ENCODE measurements at places on chromosomes 1 and 21.

DNA sequence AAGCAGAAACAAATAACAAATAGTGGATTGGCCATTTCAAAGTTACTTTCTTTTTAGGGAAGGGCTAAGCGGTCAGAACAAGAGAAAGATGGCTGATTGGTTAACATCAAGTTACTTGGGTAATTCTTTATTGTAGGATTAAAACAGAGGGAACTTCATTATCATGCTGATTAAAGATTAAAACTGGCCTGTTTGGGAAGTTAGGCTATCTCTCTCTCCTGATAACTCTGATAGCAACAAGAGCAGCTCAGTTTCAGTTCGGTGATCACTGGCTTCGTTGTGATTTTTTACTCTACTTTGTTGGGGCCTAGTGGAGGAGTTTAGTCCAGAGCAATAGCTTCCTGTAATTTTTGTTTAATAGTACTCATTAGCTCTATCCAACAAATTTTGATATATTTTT is 20.5 kb upstream of the COP1 start:
- DNase-seq = no peak

DNA sequence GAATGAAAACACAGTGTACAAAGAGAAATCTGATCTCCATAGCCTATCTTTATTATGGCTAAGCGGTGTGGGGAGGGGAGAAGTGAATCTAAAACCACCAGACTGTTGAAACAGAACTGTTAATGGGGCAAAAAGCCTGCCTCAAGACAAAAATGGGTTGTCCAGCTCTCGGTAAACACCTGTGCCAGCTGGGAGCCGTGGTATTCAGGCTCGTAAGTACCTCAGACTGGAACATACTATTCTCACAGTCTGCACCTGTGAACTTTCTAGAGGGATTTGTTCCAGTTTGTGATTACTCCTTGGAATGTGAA is 42.7 kb upstream of the ATP1A1 start:
- DNase-seq = no peak

DNA sequence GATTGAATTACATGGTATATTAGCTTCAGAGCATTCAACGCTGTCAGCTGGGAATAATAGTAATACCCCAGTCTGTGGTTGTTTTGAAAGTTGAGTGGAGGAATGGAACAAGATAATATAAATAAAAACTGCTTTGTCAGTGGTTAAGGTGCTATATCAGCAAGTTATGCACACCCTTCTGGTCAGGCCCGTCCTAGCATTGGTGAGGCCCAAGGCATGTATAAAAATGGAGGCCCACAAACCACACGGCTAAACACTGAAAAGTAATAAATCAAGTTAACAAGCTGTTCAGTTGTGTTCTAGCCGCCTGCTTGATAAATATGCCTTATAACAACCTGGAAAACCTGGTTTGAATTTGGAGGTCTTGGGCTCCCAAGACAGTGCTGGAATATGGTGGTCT is 77.4 kb downstream of the PSMG1 start:
- DNase-seq = no peak

DNA sequence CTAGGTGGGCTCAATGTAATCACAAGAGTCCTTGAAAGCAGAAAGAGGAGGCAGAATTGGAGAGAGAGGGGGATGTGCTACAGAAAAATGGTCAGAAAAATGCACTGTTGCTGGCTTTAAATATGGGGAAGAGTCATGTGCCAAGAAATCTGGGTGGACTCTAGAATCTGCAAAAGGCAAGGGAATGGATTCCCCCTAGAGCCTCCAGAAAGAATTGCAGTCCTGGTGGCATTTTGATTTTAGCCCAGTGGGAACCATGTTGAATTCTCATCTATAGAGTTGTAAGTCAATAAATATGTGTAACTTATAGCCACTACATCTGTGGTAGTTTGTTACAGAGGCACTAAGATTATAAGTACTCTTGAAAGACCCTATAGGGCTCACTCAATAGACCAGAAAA is 210.3 kb downstream of the ASTN1 start:
- DNase-seq = no peak

GRCh38 chr1:241847796-241848685 is at the start of gene EXO1:
Gene EXO1 (plus strand): TSS chr1:241848204. CDS start chr1:241850426, 2,222 bp downstream.
- peak; percentile 84 for DNase-seq

- DNase-seq = peak; percentile 50
Measured at GRCh38 chr1:26959722-26960624, at the start of gene KDF1. Gene KDF1 (minus strand): TSS chr1:26960468. CDS start chr1:26952380, 8,088 bp downstream.

DNA sequence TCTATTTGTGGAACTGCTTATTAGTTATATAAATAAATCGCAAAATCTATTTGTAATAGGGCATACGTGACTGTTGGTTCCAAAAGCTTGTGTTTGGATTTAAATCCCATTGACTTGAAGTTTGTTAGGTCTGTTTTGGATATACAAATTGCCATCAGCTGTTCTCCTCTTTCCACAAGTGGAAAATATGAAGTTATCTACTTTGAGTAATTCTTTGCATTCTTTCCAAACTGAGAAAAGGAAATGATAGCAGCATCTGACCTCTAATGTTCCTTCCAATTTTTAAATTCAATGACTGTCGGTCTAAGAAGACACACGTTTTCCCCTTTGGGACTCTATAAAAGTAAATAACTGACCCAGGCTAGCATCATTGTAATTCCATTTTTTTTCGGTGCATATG is 165.7 kb upstream of the SGIP1 start:
- no peak for DNase-seq

GRCh38 chr21:35611708-35612132 is 448.6 kb downstream of the SETD4 start:
- no peak for DNase-seq

- DNase-seq = no peak
Measured at GRCh38 chr1:103107741-103108375, 464 bp downstream of the COL11A1 start.

DNA sequence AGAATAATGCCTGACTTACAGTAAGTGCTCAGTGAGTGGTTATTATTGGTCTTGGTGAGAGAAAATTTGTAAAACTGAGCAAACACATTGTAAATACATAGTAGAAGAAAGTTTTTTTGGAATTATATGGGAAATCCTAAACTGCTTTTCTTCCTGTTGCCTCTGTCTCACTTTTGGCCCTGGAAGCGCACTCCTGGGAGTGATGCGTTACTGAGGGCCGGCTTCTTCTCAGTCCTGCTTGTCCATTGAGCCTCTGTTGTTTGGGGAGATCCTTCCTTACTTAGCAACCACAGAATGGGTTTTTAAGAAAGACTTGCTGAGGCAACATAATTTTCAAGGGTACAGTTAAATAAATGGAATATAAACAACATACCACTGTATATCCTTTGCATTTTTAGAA is 166.0 kb downstream of the EDEM3 start:
- DNase-seq = no peak

GRCh38 chr1:236039740-236040685 is 24.9 kb downstream of the NID1 start:
- peak; percentile 80 for DNase-seq

DNA sequence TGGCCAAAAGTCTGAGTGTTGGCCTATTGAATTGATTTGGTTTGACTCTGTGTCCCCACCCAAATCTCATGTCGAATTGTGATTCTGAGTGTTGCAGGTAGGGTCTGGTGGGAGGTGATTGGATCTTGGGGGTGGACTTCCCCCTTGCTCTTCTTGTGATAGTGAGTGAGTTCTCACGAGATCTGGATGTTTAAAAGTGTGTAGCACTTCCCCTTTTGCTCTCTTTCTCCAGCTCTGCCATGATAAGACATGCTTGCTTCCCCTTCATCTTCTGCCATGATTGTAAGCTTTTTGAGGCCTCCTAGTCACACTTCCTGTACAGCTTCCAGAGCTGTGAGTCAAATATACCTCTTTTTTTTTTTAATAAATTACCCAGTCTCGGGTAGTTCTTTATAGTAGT is 297.1 kb upstream of the ZRANB2 start:
- no peak for DNase-seq

GRCh38 chr1:37691497-37692077 is 729 bp upstream of the CDCA8 start:
- no peak for DNase-seq

- DNase-seq = no peak
Measured at GRCh38 chr21:39348040-39348354, 891 bp downstream of the HMGN1 start.

- DNase-seq = no peak
Measured at GRCh38 chr1:38476850-38477178, 382.8 kb downstream of the RRAGC start.

- DNase-seq = no peak
Measured at GRCh38 chr1:27644369-27645070, 9.5 kb upstream of the FGR start.

DNA sequence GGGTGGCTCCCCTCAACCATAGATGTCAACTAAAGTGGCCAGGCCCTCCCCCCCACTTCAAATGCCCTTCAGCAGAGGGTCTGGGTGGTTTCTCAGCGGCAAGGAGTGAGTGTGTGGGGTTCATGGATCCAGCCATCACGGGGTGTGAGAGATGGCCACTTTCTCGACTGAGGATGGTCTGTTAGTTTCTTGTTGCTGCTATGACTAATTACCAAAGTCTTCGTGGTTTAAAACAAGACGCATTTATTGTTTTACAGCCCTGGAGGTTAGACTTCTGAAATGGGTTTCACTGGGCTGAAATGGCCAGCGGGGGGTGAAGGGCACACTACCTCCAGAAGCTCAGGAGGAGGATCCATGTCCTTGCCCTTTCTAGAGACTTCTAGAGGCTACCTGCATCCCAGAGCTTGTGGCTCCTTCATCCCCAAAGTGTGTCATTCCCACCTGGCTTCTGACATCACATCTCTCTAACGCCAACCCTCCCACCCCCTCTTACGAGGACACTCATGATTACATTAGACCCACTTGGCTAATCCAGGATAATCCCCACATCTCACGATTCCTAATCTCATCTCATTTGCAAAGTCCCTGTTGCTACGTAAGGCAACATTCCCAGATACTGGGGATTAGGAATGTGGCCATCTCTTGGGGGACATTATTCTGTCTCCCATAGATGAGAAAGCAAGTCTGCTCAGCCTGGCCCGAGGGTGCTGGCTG is 53.0 kb downstream of the EPHB2 start:
- DNase-seq = no peak

- no peak for DNase-seq
Measured at GRCh38 chr1:64900916-64901315, 65.4 kb downstream of the JAK1 start.

GRCh38 chr1:238242181-238242580 is 351.5 kb upstream of the ZP4 start:
- DNase-seq = no peak

GRCh38 chr1:68206848-68207689 is 25.3 kb downstream of the WLS start:
- no peak for DNase-seq

- no peak for DNase-seq
Measured at GRCh38 chr1:221723848-221724236, 18.0 kb downstream of the DUSP10 start.

DNA sequence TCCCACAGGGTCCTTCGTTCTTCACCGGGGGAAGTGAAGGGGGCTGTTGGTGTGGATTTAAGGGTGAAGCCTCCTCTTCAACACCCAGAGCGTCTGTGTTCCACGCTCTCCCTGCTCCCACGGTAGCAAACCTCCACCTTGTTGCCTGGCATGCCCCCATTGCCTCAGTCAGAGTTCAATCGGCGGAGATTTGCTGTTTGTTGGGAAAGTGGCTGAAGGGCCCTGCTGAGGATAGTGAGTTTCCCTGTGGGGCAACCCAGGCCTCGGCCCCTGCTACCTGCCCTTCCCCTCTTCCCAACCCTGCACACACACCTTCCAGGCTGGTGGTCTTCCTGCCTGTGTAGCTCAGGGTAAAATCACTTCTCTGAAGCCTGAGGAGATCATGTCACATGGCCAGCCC is 60.5 kb downstream of the TOR1AIP2 start:
- DNase-seq = no peak

- no peak for DNase-seq
Measured at GRCh38 chr1:98923667-98924066, 81.0 kb downstream of the PLPPR5 start.

- no peak for DNase-seq
Measured at GRCh38 chr1:215661033-215661432, 93.9 kb downstream of the KCTD3 start.

DNA sequence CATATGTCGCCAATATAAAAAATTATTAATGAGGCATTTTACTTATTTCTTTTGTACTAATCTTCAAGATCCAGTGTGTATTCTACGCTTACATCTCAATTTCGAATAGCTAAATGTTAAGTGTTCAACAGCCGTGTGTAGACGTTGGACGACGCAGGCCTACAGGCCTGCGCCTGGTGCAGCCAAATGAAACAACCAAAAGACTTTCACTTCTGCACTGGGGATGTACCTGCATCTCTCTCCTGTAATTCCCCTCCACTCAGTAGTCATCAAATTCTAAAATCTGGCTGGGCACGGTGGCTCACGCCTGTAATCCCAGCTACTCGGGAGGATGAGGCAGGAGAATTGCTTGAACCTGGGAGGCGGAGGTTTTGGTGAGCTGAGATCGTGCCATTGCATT is 76.8 kb upstream of the HNRNPU start:
- no peak for DNase-seq

- DNase-seq = no peak
Measured at GRCh38 chr1:101187297-101187696, 49.5 kb upstream of the S1PR1 start.

DNA sequence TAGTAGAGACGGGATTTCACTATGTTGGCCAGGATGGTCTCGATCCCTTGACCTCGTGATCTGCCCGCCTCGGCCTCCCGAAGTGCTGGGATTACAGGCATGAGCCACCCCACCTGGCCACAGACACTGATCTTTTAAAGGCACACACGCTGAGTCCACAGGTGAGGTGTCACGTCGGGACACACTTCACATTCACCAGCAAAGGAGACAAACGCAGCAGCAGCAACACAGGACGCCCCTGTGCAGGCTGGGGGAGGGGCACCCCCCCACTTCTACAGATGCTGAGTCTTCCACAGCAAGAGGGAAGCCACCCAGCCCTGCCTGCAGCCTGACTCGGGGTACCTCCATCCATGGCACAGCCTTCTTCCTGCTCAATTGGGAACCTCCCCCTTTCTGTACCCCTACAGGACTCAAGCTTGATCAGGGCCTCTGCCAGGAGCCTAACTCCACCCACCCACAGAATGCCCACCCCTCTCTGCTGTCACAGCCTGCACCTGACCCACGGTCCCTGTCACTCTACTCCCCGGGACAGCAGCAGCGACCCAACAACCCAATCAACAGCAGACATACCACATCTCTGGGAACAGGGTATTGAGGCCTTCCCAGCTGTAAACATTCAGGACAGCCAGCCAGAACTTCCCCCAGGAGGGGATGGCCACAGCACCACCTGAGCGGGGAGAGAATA is 9.5 kb downstream of the LSS start:
- DNase-seq = no peak

DNA sequence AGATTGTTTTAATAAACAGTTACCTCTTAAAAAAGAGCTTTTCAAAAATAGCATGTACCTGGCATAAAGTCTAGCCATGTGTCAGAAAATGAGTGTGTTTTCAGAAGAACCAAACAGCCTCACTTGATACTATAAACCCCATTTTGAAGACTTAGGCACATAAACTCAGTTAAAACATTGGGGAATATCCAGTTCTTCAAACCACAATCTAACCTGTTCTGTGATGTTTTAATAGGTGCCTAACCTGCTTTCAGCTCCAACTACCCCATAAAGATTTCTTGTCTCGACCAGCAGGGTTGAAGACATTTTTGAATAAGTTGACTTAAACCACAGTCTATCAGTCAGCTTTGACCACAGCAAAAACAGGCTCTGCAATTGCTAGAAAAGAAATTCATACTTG is 41.3 kb downstream of the NRDC start:
- DNase-seq = no peak

GRCh38 chr1:191414981-191415640 is 743.2 kb upstream of the RGS18 start:
- DNase-seq = no peak

Data from HuH-7 (cell line).